ENCODE measurements at places on chromosomes 2 and 18.

GRCh38 chr2:189226017-189226416 lies 46.5 kb upstream of the COL5A2 start:
- DNase-seq, result no peak

- DNase-seq, result no peak
These were observed 6.6 kb upstream of the PTMA start for GRCh38 chr2:231701456-231702373.

GRCh38 chr2:66443979-66444861 lies 9.3 kb downstream of the MEIS1 start:
- no peak for DNase-seq

DNA sequence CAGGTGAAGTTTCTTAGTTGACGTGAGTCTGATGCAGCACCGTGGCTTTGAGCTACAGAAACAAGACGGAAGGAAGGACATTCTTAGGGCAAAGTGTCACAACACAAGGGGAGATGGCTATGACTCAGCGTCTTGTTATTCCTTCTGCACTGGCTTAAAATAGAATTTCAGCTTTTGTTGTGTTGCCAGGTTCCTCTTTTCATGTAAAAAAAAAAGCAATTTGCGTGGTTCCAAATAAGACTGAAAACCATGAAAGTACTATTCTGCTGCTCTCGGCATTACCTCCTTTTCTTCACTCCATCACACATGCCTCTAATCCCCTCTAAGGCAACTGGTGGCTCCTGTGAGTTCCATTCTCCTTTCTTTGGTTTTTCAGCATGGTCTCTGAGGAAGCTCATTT lies 150.1 kb downstream of the ANTXR1 start:
- DNase-seq, result no peak

DNA sequence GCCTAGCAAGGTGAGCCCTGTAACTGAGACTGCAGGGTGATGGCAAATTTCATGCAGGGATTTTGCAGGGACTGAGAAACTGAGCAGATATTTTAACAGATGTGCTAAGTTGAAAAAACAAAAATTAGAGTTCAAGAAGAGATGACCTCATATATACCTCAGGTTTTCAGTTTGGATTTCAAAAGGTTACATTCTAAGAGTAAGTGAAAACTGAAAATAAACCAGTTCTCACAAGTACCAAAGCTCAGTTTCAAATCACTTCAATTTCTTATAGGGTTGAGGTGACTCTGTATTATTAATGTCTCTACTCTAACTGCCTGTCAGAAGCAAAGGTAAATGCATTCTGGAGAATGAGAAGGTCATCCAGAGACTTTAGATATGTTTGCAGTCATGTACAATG lies 237.4 kb upstream of the VRK2 start:
- DNase-seq, result no peak

DNA sequence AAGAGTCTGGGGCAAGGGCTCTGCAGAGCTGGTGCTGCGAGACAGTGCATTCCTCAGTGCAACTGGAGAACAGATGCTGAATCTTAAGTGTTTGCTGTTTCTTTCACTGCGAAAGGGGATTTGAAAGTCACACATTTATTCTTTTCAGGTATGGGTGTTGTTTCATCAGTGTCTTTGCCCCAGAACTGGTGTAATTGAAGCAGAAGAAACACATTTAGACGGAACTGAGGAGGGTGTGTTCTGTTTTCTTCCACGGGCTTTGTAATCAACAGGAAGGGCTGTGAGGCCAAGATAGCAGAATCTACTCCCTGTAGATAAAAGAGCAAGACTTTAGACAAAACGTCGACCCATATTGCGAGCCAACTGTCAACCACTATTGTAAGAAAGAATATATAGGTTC lies 151.9 kb downstream of the EPHA4 start:
- no peak for DNase-seq

DNA sequence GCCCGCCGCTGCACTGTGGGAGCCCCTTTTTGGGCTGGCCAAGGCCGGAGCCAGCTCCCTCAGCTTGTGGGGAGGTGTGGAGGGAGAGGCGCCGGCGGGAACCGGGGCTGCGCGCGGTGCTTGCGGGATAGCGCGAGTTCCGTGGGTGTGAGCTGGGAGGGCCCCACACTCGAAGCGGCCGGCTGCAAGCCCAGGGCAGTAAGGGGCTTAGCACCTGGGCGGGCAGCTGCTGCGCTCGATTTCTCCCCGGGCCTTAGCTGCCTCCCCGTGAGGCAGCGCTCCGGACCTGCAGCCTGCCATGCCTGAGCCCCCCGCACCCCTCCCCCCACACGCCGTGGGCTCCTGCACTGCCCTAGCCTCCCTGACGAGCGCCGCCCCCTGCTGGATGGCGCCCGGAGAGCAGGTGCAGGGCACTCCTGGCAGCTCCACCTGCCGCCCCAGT lies 124.4 kb downstream of the CCDC178 start:
- DNase-seq, result no peak

- no peak for DNase-seq
These were observed 33.3 kb upstream of the TXNDC2 start for GRCh38 chr18:9852266-9853081.

GRCh38 chr2:148048475-148049221 lies 27.8 kb downstream of the MBD5 start:
- no peak for DNase-seq

DNA sequence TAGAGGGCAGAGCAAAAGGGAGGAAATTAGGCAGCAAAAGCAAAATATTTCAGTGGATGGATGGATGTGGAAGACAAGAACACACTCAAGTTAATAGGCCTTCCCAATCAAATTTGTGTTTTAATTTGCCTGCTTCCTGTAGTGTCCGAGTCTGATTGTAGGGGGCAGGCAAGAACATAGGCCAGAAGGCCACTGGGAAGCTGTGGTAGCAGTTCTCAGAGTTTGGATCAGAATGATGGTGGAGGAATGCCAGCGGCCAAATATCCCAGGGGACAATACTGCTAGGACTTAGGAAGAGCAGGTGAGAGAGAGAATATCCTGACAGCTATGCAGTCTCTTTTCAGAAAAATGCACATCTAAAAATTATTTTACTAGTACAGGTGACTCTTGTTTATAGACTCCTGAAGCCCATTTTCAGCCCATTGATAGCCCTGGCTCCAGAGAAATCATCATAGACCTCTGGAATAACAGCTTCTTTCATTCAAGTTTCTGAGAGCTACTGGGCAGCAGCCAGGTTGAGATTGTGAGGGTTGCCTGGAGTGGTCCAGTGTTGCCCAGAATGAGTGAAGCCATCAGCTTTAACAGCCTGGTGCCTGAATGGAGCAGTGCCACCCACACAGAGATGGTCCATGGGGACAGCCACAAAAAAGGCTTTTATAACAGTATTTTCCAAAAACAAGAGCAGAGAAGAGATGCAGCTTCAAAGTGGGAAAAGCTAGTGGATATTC lies 19.1 kb upstream of the SERPINE2 start:
- DNase-seq, result no peak

- DNase-seq, result no peak
These were observed 157.7 kb downstream of the HNMT start for GRCh38 chr2:138121666-138122661.

DNA sequence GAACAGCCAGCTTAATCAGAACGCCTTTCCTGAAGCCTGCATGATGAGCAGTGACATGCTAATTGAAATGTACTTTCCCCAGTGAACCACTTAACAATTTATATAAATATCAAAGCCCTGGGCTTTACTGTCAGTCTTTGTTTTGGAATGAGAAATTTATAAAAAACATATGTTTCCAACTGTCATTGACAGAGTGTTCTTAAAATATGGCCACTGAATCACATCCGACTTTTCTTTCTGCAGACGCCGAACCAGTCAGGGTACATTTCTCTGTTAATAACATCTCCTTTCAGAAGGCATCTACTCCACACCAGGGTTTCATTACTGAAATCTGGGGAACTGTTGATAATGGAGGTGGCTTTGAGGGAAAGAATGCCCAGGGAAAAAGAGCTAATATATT lies 343.7 kb downstream of the INSIG2 start:
- DNase-seq, result no peak

GRCh38 chr2:205885492-205886099 lies 200.4 kb downstream of the INO80D start:
- peak; percentile 52 for DNase-seq
